ENCODE measurements at places on chromosomes 7 and 10.

DNA sequence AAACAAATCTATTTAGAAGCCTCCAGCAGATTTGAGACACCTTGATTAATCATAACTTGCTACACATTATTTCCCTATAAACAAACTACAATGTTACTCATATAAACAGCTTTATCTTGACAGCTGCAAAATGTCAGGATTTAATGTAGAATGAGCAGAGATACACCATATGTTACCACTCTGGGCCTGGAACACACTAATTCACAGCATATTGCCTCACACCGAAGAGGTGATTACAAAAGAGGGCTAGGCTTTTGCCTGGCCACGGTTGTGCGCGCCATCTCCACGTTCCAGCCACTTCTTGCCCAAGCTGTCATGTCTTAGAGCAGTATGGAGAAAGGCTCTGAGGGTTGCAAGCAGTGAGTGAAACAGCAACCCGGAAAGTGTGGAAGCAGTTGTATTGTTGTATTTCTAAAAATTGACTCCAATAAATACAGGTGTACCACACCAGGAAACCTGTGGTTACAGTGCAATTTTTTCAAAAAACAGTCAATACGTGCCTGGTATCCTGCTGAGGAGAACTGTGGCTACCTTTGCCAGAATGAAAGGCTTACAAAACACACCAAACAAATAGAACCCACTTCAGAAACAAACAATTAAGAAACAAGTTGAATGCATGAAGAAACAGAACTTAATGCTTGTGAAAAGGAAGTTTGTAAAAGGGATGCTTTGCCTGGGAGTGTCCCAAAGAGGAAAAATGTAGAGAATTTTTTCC is 498.1 kb downstream of the PLXNA4 start:
- no peak for DNase-seq

- DNase-seq = no peak
These were observed 64.3 kb downstream of the MGMT start for GRCh38 chr10:129531195-129531968.

DNA sequence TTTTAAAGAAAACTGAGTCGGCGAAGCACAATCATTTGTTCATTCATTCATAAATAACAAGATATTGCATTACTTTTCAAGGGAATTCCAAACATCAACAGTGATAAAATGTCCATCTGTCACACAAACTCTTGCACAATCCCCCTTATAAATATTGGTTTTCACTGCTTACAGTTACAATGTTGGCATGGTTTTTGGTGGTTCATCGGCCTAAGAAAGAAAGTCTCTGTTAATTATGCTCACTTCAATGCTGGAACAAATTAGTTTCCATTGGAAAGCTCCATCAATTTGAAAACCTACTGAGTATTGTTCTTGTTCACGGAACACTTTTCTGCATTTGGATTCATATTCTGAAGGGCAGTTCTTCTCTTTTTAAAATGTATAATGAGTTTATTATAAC is 188.5 kb downstream of the JAZF1 start:
- DNase-seq = no peak

DNA sequence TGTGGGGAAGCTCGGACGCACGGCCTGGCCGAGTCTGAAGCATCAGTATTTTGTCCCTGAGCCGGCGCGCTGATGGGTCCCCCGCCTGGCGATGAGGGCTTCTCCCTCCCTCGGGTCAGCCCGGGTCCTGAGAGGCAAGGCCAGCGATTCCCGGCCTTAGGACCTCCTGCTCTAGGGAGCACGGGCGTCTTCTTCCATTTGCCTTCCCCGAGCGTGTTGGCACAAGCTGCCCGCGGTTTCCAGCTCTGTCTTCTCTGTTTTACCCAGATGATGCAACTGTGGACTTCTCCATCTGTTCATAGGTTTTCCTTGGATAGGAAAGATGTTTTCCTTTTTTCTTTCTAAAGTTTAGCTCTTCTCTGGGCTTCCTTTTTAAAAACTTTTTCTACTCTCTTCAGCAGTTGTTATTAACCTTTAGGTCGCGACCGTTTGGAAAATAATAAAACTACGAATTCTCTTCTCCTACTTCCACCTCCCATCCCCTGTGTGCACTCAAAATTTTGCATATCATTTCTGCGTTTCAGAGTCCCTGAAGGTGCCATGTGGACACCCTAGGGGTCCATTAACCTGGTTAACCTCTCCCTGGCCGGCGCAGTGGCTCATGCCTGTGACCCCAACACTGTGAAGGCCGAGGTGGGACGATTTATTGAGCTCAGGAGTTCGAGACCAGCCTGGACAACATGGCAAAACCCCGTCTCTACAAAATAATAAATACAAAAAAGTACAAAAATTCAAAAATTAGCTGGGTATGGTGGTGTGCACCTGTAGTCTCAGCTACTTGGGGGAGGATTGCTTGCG is 1.4 kb upstream of the SLC25A28 start:
- no peak for DNase-seq

DNA sequence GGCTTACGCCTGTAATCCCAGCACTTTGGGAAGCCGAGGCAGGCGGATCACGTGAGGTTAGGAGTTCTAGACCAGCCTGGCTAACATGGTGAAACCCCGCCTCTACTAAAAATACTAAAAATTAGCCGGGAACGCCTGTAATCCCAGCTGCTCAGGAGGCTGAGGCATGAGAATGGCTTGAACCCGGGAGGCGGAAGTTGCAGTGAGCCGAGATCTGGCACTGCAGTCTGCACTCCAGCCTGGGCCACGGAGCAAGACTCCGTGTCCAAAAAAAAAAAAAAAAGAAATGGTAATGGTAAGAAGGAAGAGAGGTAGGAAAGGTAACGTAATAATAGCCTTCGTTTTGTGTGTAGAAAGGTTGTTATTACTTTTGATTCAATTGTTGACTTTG is 1.2 kb downstream of the HSPA14 start:
- no peak for DNase-seq

DNA sequence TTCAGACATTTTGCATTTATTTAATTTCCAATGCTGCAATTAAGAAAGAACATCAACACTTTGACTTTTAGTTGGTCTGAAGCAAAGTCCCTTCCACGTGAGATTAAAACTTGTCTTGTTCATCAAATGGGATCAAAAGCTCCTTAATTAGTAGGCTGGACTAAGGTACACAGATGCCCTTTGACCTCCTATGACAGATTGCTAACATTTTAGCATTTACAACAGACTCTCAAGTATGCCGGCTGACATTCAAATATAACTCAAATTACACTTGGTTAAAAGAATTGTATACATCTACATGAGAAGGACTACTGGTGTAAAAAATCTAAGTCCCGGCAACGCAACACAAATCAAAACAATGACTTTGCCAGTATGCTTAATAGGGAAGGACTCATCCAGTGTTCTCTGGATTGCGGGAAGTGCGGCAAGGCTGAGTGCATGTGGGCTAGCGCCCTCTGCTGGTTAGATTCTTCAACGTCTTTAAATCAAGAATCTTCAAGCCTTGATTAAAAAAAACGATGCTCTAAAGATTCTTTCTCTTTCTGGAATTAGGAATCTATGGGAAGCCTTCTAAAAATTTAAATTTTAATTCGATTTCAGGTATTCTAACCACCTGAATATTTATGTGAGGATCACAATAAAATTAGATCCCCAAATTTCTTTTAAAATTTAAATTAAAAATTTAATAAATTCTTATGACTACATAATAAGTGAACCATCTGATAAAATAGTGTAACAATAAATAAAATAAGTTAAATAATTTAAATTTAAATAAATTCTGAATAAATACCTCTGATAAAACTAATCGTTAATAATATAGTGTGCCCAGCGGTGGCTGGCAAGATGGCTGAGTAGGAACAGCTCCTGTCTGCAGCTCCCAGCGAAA is 444.7 kb downstream of the DGKB start:
- no peak for DNase-seq

GRCh38 chr10:79077488-79078173 is 8.9 kb downstream of the ZMIZ1 start:
- no peak for DNase-seq

Data from NCI-H1436 treated with DMSO at 0.1 percent for 48 hours (cell line).